ENCODE measurements at places on chromosomes 2 and 18. TPM values are rescaled to one million over a fixed set of nuclear protein-coding genes. Genes with fewer than 3 reads are reported as not detected.

DNA sequence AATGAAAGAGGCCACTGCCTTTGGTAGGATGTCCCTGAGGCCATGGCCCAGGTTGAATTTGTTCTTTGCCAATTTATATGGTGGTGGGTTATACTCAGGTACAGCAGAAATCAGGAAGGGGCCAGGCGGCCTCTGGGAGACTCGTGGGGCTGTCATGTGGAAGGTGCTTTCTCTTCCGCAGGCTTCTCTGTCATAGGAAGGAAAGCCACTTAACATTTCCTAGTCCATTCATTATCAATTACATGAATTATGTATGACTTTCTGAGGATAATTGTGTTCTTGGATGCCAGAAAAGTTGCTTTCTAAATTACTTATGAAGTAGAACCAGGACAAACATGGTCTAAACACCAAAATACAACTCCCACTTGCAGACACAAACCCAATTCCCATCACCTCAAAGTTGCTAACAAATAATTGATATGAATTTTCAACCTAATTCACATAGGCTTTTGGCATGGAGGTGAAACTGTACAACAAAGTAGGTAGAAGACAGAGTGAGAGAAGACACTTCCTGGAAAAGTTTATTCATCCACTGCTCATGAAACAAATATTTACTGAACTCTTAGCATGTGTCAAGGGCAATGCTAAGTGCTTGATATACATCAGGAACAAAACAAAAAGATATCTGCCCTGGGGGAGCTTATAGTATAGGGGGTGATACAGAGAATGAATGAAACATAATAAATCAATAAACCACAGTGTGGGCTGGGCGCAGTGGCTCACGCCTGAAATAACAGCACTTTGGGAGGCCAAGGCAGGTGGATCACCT, 50.5 kb upstream of the CHMP1B start:
- DNase-seq = no peak

GRCh38 chr2:16093639-16094529, 153.5 kb downstream of the MYCN start:
- DNase-seq = no peak

DNA sequence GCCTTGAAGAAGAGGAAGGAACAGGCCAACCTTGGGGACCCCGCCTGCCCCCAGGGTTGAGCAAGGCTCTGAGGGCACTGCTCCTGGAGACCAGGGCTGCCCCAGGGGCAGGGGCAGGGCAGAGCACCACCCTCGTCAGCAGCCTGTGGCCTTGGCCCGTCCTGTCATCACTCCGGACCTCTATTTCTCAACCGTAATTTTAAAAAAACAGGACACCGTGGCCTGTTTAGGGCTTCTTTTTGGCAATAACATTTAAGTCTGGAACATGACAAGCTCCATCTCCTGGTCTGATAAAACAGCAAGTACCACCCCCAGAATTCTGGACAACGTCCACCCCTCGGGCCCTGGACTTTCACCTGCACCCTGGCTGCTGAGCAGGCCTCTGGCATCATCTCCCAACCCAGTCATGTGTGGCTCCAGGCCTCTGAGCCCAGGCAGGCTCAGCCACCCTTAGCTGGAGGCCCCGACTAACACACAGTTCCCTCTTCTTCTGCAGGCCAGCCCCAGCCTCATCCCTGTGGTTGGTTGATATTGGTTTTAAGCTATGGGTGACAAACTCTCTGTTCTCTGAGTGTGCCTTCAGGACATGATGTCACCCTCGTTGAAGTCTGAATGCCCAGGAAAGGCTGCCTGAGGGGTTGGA, 22.6 kb upstream of the ID2 start:
- DNase-seq = no peak

- no peak for DNase-seq
These were observed 608 bp downstream of the PHOSPHO2 start for GRCh38 chr2:169694894-169695260.

- no peak for DNase-seq
These were observed 93.0 kb upstream of the MCFD2 start for GRCh38 chr2:47008381-47009252.

DNA sequence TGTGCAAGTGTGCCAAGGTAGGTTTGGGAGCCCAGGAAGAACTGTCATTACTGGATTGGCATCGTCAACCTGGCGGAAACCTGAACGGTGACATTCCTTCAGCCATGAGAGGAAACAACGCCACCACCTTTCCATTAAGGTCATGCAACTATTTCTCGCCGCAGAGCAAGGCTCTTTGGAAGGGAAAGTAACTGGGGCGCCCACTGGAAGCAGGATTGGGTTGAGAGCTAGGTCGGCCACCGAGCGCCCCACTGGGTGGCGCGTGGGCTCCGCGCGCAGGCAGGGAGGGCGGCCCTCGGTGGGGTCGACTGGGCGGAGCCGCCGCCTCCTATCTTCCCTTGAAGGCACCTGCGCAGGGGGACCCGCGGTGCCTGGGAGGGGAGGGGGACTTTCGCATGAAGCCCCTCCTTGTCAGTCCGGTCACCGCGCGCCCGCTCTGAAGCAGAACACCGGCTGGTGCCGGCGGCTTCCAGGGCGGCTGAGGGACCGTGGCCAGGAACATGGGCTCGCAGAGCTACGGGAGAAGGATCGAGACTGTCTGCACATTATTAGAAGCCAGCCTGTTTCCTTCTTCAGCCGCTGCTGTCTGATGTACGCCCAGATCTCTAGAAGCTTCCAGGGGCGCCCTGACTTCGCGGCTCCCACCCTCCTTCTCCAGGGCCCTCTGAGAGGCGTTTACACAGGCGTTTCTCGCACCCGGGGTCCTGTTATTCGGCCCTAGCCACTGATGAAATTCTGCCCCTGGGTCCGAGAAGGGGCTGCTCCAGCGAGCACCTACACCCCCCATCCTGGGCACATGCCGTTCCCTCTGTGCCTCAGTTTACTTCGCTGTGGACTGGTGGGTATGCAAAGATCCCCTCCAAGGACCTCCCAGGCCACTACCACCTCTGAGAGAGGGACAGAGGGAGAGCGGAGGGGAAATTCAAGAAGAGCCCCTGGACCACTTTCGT, 27.3 kb upstream of the MAL start:
- DNase-seq = no peak

GRCh38 chr2:14628901-14629300, 3.6 kb upstream of the LRATD1 start:
- no peak for DNase-seq

GRCh38 chr2:21428754-21429153, 305.0 kb downstream of the TDRD15 start:
- DNase-seq = no peak

GRCh38 chr2:225052703-225053102, 10.4 kb upstream of the DOCK10 start:
- DNase-seq = no peak

DNA sequence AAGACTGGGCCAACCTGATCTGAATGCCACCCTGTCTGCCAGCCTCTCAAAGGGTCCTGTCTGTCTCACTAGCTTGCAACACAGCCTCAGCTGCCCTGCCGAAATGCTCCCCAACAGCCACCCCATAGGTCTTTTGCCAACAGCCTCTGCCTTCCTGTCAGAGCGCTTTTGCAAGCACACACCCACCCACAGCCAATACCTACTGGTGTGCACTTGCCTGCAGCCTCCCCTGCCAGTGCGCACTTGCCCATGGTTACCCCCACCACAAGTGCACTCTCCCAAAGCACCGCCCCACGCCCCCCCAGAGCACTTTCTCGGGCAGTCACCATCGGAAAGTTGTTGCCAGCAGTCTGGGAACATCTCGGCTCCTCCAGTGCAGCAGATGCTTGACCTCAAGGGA, 48.6 kb downstream of the RTTN start:
- no peak for DNase-seq

DNA sequence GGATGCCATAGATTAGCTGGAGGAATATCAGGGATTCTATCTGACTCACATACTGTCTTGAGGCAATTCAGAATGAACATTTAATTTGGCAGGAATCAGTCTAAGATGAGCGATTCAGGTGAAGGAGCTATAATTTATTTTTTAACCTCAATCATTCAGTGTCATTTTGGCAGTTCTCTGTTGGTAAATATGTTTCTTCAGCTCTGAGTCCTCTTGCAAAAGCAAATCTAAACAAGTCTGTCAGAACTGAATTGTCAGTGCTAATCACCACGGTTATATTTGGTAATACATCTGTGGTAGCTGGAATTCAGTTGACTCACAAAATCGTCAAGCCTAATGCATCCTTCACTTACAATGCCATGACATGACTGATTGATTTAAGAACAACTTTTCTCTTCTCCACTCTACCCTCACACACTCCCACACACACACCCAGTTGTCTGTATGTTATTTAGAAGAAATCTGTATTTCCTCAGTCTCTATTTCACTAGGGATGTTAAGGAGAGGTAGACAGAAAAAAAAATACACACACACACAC, 516.6 kb upstream of the NXPH2 start:
- no peak for DNase-seq

DNA sequence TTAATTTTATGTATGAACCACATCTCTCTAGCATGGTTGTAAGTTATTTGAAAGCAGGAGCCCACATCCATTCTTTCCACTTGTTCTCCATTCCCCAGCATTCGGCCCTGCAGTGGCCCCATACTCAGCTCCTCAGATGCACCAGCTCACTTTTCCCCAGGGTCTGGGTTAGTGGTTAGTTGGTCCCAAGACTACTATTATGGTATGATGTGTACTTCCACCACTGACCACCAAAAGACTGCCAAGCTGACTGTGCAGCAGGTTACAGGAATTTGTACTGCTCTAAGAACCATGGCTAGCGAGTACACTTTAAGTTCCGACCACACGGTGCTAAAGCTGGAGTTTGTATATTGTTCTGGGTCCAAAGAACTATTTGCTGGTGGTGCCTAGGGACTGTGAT, 413.6 kb upstream of the TCF4 start:
- no peak for DNase-seq

- DNase-seq = no peak
These were observed 154.6 kb upstream of the ZSWIM2 start for GRCh38 chr2:187003611-187004010.

DNA sequence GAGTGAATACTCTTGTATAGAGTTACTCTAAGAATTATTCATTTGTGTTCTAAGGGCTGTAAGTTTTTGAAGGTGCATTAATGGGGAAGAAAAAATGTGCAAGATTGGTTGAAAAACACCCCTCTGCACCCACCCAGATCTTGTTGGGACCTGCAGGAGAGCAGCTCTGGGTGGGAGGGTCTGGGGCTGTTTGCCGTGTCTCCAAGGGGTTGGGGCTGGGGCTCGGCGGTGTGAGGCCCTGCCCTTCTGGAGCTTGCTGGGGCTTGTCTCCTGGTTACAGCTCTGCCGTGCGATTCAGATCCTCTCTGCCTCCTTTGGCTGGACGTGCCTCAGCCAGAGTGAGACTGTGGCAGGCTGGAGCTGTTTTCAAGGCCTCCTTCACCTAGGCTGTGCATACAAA, 26.1 kb downstream of the IGFBP2 start:
- DNase-seq = no peak

GRCh38 chr2:160271171-160272086, 71.4 kb upstream of the ITGB6 start:
- no peak for DNase-seq

DNA sequence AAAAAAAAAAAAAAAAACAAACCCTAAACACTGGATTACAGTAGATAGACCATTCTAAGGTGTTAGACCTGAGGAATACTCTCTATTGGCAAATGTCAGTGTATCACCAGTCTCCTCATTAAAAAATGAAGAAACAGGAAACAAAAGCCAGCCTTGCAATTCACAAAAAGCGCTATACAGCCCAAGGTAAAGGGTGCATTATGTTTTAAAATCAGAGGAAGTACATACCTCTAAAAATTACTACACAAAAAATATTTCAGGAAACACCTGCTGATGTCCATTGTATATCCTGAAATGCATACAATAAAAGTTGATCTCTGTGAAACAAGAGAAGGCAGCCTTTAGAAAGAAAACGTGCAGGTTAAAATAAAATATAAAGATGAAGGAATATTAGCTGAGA, 54.9 kb upstream of the TSPYL6 start:
- DNase-seq = no peak

DNA sequence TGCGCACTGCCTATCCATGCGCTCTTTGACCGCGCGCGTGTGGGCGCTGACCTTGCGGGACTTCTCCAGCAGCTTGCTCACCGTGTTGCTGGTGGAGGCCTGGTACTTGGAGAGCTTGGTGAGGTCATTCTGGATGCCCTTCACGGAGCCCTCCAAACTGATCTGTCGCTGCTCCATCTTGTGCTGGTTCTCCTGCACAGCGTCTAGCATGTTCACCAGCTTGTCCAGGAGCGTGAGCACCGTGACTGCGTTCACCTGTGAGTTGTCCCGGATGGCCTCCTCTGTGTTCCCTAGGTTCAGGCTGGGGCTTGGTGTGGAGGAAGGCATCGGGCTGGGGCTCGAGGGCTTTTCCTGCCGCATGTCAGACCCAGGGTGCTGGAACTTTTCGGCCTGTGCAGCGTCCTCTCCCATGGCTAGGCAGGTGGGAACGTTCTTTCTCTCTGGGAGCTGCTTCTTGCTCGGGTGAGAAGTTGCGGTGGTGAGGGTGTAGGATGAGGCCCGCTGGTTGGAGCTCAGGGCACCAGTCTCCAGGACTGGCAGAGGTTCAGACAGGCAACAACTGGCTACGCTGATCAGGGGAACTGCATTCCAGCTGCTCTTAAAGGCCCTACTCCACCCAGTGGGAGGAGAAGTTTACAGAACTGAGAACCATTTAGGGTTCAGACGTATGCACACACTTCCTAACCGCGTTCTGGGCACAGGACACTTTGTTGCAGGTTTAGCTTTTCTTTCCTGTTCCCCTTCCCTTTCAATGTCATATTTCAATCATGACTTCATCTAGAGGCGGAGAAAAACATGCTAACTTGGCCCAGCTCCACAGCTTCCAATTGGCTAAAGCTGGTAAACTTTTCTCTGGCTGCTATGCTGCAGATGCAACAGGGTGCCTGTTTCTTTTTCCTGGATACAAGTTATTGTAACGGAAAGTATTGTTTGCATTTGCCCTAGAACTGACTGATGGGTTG, at the start of gene CAVIN2:
Gene CAVIN2, minus strand, starts transcription at position 574 of the 962 bp plus-strand sequence. Its CDS starts 163 bp downstream, at position 411.
- no peak for DNase-seq

The MFSD2B gene
- total RNA-seq = 0.67 TPM

The CCBE1 gene
- 0.67 TPM for total RNA-seq

The POTEC gene
- not detected for total RNA-seq

The MBD1 gene
- total RNA-seq = 63.9 TPM

The MEP1B gene
- total RNA-seq = not detected

The SKOR2 gene
- total RNA-seq = not detected

The RASGRP3 gene
- total RNA-seq = 16.0 TPM

The STARD6 gene
- total RNA-seq = 0.85 TPM

The CRYBA2 gene
- not detected for total RNA-seq
